ENCODE measurements at places on chromosomes 16 and 17.
A peak's percentile ranks its signal among the peaks of the same experiment; 100 is the strongest.

GRCh38 chr17:1714980-1715802 lies 5.0 kb upstream of the TLCD2 start:
- peak; percentile 75 for DNase-seq

- DNase-seq, result peak; percentile 41
These were observed 1.7 kb downstream of the KSR1 start for GRCh38 chr17:27457731-27458523.

DNA sequence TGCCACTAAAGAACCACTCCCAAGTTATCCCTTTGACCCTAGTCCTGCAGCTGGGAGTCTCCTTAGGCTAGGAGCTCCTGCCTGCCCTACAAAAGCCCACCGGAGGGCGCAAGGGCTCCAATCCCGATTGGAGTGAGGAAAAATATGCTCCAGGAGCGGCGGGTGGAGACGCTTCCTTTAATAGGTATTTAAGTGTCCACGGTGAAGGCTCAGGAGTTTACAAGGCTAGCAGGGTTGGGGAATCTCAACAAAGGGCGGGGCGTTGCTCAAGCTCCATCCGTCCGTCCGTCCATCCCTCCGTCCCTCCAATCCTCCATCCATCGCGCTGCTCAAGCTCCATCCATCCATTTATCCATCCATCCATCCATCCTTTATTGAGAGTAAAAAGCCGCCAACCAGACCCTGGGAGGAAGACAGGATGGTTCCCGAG lies 556 bp upstream of the SPNS1 start:
- peak; percentile 53 for DNase-seq

- peak; percentile 95 for DNase-seq
These were observed 106.3 kb downstream of the SEC14L1 start for GRCh38 chr17:77247048-77247541.

- DNase-seq, result no peak
These were observed 81.0 kb upstream of the TBX2 start for GRCh38 chr17:61318684-61319098.

DNA sequence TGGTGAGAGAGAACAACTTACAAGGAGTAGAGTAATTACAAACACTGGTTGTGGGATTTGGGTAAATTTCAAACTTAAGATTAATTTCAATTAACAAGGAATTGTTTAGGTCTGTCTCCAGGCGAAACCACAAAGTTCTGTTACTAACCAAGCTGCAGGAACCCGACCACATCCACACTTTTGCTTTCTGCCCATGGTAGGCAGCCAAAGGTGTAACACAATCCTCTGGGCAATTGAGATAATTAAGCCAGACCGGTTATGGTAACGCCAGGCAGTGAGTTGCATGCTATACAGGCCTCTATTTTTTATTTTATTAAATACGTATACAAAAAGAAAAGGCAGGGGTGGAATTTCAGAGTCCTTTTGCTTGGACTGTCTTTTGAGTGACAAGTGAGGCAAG lies 12.0 kb downstream of the KCNJ2 start:
- no peak for DNase-seq

GRCh38 chr16:70380248-70380918 lies 33.7 kb downstream of the DDX19A start:
- peak; percentile 63 for DNase-seq

DNA sequence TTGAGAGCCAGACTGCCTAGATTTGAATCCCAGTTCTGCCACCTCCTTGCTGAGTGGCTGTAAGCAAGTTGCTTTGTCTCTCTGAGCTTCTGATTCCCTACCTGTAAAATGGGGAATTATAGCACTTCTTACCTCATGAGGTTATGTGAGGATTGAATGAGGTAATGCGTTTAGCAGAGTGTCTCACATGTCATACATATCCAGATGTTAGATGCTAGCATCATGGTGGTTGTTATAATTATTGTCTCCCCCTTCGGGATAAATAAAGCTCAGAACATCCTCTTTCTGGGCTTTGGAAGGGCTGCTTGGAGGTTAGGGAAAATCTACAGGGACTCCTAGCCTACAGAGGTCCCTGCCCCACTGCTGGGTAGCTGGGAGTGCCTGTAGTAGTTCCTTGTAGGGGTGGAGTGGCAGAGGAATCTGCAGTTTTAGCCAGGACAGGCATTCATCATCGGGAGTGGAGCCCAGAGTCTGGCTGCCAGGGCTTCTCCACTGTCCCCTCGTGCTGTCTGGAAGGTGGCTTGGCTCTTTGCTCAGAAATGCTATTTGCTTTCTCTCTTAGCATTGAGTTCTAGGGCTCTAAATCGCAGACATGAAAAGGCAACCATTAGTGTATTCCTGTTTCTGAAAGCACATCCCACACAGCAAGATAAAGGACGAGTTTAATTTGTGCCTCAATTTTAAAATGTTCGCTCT lies 137.9 kb upstream of the CACNG3 start:
- no peak for DNase-seq

DNA sequence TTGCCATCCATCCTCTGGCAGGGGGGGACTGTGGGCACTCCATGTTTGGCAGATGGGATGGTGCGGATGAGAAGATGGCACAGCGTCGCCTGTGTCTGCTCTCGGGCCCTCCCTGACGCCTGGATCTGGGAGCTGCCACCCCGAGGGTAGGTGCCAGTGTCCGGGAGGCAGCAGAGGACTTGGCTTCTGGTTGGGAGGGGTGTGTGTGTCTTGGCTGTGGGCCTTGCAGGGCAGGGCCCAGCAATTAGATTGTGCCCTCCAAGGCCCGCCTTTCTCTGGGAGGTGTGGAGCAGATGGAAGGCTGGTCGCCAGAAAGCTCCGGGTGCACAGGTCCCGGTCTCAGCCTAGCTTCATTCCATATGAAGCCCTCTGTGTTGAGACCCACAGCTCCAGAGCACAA lies 1.4 kb downstream of the RAP1GAP2 start:
- DNase-seq, result no peak

DNA sequence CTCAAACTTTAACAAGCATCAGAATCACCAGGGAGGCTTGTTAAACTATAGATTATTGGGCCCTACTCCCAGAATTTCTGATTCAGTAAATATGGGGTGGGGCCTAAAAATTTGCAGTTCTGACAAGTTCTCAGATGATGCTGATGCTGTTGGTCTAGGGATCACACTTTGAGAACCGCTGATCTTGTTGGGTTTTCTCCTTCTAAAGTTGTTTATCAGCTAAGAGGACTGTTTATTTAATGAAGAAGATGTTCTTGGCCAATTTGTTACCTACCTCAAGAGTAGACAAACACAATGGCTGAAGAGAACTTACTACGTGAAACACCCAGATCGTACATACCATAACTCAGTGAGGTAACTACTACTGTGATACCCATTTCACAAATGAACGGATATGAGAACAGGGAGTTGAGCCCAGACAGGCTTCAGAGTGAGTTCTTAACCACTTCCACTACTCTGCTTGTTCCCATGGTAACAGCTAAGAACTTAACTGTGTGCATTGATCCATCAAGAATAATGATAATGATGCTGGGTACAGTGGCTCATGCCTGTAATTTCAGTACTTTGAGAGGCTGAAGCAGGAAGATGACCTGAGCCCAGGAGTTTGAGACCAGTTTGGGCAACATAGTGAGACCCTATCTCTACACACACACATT lies 85.3 kb upstream of the NSRP1 start:
- no peak for DNase-seq

GRCh38 chr17:67491009-67491680 lies 114.1 kb downstream of the PITPNC1 start:
- peak; percentile 91 for DNase-seq

- DNase-seq, result no peak
These were observed 1.6 kb downstream of the CAPN15 start for GRCh38 chr16:529012-529575.

- no peak for DNase-seq
These were observed 305.2 kb downstream of the CDH8 start for GRCh38 chr16:61730997-61731396.

- DNase-seq, result no peak
These were observed 1.8 kb downstream of the VASN start for GRCh38 chr16:4373356-4373908.

DNA sequence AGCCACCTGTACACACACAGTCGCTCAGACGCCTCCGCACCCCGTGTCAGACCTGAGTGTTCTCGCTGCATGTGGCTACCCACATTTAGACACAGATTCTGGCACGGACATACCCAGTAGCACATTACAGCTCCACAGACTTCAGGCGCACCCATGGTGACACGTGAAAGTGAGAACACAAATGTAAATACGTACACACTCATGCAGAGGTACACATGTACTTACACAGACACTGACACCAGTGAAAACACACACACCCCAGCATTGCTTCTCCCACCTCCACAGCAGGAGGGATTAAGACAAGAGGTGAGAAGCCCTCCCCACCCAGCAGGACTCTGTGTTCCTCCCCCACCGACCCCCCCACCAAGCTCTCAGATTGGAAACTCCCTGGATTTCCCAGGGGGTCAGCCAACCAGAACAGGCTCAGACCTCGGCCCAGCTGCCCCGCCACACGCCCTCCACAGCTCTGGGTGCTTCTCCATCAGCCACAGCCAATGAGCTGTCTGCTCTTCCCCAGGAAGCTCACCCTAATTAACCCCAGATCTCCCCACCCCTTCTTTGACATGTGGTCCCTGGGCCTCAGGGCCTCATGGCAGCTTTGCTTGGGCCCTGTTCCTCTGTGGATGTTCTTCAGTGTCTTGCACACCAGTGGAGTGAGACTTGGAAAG lies 5.3 kb upstream of the FOXN1 start:
- peak; percentile 49 for DNase-seq

DNA sequence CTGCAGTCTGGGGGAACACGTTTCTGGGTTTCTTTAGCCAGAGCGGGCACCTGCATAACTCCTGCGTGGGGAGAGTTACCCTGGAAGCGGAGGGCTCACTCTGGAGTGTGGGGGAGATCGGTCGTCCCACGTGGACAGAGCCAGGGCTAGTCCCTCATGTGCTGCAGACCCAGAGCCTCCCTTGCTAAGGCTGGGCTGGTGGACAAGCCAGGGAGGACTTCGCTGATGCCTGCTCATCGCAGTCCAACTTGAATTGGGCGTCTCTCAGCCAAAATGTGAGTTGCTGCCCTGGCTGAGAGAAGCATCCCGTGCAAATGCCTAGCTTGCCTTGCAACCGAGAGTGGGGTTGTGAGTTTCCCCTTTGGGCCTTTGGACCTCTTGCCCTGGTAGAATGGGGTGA lies 986 bp downstream of the CRISPLD2 start:
- DNase-seq, result no peak

- DNase-seq, result peak; percentile 58
These were observed 189.4 kb upstream of the CDH8 start for GRCh38 chr16:62225675-62226074.

DNA sequence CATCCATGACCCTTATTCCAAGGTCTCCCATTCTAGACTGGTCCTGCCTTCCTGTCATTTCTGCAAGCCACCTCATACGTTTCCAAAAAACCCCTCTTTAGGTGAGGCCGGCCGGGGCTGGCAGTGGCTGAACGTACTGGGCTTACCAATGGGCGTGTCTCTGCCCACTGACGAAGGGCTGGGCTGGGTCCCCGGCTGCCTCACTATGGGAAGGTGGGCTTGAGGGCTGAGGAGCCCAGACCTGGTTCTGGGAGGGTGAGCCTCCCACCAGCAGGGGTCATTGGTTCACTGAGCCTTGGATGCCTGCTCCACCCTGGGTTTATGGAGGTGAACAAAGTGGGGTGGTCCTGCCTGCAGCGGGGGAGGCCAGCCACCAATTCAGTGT lies 19.9 kb downstream of the KDM8 start:
- no peak for DNase-seq

DNA sequence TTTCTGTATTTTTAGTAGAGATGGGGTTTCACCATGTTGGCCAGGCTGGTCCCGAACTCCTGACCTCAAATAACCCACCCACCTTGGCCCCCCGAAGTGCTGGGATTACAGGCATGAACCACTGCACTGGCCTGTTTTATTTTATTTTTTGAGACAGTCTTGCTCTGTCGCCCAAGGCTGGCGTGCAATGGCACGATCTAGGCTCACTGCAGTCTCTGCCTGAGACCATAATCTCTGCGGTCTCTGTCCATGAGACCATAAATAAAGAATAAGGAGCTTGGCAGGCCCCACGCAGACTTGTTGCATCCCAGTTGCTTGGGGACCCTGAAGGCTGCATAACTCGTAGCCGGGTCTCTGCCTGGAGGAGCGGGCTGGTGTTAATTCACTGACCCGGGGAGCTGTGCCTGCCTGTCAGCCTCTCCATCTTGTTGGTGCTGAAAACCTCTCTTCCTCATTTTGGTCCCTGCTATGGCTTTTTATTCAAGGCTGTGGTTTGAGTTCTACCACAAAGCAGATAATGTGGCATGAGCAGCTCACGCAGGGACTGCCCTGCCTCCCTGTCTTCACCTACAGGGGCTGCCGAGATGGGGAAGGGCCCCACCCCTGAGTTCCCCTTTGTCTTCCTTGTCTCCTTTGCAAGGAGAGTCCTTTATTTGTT lies 82.1 kb downstream of the MSI2 start:
- DNase-seq, result peak; percentile 22

DNA sequence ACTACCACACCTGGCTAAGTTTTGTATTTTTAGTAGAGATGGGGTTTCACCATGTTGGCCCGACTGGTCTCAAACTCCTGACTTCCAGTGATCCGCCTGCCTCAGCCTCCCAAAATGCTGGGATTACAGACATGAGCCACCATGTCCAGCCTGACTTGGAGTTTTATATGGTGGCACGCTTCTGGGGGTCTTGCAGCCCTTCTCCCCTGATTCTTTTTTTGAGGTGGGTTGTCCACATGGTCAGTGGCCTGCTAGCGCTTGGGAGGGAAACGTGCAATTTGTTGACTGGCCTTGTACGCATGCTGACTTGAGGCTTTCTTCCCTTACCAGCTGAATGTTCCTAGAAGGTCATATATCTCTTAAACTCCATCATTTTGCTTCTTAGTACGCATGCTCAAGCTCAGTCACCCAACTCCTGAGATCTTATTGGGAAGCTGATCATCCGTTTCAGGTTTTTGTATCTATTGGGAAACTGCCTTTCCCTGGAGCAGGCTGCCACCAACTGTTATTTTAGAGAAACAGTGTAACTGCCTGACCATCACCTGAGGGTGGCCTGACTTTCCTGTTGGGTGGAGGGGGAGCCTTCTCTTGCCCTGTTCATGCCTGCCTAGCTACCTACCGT lies 13.7 kb upstream of the LDHD start:
- no peak for DNase-seq

DNA sequence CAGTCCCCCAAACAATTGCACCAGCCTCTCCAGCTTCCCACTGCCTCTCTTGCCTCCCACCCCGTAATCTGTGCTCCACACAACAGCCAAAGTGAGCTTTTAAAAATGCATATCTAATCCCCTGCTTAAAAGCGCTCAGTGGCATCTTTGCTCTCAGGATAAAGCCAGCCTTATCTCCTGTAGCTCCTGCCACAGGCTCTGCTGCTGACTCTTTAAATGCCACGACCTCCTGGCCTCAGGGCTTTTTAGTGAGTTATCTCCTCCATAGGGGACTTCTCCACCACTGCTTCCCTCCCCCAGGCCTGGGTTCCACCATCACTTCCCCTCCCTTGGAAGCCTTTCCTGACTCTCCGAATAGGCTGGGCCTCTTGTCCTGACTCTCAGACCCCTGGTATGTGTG lies 98.6 kb downstream of the GNAO1 start:
- no peak for DNase-seq

- DNase-seq, result peak; percentile 48
These were observed 22.6 kb upstream of the GOSR1 start for GRCh38 chr17:30454635-30455034.

DNA sequence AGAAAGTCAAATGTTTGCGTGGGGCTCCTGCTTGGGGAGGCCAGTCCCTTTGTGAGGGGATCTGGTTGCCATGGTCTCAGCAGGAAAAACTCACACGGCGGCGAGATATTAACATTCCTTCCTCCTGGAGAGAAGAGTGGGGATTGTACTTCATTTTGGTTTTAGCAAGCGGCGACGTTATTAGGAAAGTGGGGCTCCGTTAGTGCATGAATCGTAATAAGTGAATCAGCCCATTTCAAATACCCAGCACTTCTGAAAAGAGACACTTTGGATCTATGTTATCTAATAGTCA lies 41.6 kb upstream of the METRNL start:
- DNase-seq, result no peak
